ENCODE measurements at places on chromosomes 13 and 19.
A peak's percentile ranks its signal among the peaks of the same experiment; 100 is the strongest.

- DNase-seq: peak; percentile 2
These were observed 263.1 kb upstream of the RXFP2 start for GRCh38 chr13:31476266-31476665.

GRCh38 chr19:50465986-50466705, 10.2 kb upstream of the EMC10 start:
- no peak for DNase-seq

DNA sequence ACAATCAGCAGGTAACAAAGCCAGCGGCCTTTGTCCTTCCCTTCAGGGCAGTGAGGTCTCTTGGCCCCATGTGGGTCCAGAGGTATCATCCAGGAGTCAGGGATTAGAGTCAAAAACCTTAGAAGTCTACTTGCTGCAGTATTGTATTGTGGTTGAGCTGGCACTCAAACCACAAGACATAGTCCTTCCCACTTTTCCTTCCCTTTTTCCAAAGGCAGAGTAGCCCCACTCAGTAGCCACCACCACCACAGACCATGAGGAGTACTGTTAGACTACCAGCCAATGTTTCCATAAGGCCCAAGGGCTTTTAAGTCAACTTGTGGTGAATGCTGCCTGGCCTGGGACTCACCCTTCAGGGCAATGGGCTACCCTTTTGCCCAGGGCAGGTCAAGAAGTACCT, 27.1 kb upstream of the CCNA1 start:
- DNase-seq: no peak

DNA sequence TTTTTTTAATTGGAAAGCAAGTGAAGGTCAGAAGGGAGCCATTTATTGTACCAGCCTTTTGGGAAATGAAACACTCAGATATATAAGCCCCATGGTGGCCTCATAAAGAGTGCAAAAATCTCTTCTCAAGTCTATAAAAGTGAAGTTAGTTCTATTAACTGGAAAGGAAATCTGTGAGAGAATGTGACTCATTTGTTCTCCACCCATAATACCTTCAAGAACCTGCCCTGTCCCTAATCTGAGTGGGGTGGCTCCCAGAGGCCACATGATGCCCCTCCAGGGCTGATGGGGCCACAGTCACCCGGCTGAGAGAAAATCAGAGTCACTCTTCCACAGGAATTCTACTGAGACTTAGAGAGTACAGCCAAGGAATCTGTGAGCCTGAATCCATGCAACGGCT, 65.8 kb upstream of the SERP2 start:
- no peak for DNase-seq

DNA sequence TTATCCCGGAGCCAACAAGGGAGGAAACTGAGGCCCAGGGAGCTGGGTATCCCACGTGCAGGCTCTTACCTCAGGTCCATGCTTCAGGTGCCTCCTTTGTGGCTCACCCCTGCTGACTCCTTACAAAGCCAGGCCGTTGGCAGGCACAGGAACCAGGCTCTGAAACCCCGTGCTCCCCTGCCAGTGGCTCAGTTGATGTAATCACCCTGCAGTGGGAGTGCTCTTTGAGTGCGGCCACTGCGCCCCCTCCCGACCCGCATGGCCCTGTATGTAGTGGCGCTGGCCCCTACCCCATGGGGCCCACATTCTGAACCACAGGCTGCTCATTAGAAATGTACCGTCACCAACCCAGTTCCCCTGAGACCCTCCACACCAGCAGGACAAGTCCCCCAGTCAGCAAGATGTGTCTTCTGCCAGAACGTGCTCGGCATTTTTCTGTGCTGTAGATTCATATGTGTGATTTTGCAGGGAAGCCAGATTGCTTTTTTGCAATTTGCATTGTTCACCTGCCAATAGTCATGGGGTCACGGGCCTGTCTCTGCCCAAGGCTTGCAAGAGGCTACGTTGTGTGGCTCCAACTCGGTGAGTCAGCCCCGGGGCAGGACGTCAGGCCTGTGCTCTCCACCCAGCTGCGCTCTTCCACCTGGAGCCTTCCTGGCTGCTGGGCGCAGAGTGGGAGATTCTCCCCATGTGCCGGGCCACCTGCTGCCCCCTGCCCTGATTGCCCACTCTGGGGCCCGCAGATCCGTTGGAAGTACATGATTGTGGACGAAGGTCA, 60.3 kb downstream of the SMARCA4 start:
- DNase-seq: no peak

DNA sequence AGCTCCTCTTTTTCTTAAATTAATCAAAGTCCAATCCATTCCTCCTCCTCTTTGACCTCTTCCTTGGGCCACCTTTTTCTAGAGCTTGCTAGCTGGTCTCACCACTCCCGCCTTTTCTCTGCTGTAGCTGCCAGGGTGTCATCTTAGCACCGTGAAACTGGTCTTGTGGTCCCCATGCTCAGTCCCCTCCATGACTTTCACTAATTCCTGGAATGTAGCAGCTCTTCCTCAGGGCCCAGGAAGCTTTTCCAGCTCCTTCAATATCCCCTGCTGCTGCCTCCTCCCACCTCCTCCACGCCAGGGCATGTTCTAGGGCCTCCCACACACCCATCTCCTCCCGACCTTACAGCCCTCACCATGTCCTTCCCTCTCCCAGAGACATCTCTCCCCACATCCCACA, 222.2 kb downstream of the MYO16 start:
- DNase-seq: no peak
